HFFc6 (cell line): ENCODE measurements at places on chromosomes 2 and 18. TPM values are rescaled to one million over a fixed set of nuclear protein-coding genes. Genes with fewer than 3 reads are reported as not detected.

DNA sequence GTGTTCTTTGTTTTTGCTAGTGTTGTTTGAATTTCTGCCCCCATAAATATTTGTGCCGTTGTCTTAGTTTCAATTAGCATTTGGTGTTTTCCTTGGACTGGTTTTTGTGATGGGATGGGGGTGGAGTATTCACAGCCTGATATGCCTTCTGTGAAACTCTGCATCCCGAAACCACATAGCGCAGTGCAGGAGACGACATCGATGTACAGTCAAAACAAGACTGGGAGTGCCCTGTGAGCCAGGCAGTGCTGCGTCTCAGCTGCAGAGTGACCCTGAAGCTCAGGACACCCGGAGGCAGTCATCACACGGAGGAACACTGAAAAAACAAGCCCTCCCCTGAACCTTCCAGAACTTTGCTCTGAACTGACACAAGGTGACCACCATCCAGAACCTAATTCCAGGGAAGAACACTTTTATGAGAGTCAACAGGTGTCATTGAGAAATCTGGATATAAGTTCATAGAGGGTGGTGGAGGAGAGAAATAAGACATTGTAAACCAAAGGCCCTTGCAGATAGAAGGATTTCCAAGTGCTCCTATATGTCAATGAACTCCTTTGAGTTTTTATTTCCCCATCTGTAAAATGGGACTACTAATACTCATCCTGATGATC lies 61.2 kb upstream of the CABLES1 start:
- DNase-seq = no peak

- DNase-seq = no peak
Measured at GRCh38 chr2:219045937-219046550, 4.7 kb upstream of the CFAP65 start.

GRCh38 chr2:227177592-227178336 lies 13.3 kb downstream of the COL4A3 start:
- DNase-seq = no peak

CACNB4 gene
- total RNA-seq = 0.04 to 0.29 TPM (median 0.05 TPM) in 3 replicates

DNA sequence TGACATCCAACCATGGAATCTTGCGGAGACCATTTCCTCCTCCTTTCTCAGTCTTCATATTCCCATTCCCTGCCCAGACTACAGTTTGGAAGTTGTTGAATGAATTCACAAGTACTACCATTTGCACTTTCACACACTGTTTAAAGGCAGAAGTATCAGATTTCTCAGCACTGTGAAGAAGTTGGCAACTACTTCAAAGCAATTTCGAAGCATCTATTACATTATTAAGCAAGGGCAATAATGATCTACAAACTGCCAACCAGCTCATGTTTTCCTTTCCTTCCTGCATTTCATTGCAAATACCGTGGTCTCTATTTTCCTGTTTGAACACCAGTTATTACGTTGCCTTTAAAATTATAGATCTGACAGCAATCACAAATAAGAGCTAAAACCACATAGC lies 105.5 kb downstream of the IRS1 start:
- no peak for DNase-seq

GRCh38 chr18:38198956-38199355 lies 633.4 kb upstream of the CELF4 start:
- DNase-seq = no peak

ZNF804A gene
- total RNA-seq = 0.03 TPM in 1 of 2 replicates, not detected in the other

DNA sequence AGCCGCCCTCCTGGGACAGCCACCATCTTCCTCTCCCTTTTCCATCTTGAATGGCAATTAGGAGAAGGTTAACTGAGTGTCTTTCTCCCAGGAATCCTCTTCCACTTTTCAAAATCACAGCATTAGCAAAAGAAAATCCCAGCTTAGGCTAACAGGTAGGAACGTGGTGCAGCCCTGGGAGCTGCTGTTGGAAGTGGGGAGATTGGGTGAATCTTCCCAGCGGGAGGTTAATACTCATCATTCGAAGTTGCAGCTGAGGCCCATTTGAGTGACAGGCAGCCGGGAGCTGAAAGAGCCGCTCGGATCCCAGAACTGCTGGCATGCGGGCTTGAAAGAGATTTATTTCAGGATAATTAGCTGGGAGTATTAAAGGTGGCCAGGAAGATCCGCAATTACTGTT lies 306.0 kb downstream of the BCL11A start:
- no peak for DNase-seq

- DNase-seq = no peak
Measured at GRCh38 chr2:205267323-205267722, 415.0 kb upstream of the NRP2 start.

DCDC2C gene
- total RNA-seq = not detected in 3 replicates

- no peak for DNase-seq
Measured at GRCh38 chr2:20604401-20604911, 46.4 kb downstream of the HS1BP3 start.

GRCh38 chr2:29532436-29532835 lies 388.9 kb downstream of the ALK start:
- DNase-seq = no peak

DNA sequence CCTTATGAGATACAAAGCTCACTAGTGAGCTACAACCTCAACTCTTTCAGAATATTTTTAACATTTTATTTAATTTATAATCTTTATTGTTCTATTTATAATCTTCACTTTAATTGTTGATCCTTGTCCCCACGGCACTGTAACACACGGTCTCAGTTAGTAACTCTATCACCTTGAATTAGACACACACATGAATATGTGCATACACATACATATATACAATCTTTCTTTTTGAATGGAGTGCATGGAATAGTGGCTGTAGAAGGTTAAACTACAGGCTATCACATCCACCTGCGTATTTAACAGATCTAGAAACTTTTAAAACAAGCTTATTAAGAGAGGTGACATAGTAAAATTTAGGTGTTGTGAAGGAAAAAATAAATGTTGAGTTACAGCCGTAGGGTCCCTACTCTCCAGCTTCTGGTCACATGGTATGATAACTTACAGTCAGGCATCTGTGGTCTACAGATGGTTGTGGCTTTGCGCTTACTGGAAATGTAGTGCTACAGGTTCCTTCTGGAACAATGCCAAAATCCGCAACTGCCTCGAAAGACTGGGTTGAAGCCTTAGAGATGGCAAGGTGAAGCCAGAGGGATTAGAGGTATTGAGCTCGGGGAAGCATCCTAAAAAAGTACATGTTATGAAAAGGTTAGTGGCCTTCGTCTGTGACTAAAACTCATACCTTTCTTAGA lies 1324.1 kb upstream of the SLC39A10 start:
- DNase-seq = no peak

IMMT gene
- total RNA-seq = 83.0 to 95.1 TPM (median 89.9 TPM) in 3 replicates

C2orf66 gene
- not detected in 3 replicates for total RNA-seq

DNA sequence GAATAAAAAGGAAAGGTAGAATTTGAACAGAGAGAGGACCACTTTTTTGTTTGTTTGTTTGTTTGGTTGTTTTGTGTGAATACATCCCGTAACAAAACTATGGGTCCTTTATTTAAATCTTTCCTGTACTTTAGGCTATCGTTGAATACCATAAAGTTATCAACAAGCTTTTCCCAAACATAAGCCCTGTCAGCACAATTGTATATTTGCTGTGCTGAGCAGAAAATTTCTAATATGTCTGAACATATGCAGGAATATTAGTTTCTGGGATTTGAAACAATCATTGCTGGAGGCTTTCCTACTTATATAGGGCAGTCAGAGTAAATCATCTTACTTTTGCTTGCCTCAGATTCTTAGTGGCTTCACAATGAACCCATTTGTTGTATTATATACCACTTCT lies 536.4 kb downstream of the CNTNAP5 start:
- no peak for DNase-seq

- DNase-seq = no peak
Measured at GRCh38 chr2:240780023-240780700, 39.9 kb downstream of the KIF1A start.

TXNDC2 gene
- total RNA-seq = 0.14 to 0.15 TPM in 2 of 3 replicates, not detected in the other

DNA sequence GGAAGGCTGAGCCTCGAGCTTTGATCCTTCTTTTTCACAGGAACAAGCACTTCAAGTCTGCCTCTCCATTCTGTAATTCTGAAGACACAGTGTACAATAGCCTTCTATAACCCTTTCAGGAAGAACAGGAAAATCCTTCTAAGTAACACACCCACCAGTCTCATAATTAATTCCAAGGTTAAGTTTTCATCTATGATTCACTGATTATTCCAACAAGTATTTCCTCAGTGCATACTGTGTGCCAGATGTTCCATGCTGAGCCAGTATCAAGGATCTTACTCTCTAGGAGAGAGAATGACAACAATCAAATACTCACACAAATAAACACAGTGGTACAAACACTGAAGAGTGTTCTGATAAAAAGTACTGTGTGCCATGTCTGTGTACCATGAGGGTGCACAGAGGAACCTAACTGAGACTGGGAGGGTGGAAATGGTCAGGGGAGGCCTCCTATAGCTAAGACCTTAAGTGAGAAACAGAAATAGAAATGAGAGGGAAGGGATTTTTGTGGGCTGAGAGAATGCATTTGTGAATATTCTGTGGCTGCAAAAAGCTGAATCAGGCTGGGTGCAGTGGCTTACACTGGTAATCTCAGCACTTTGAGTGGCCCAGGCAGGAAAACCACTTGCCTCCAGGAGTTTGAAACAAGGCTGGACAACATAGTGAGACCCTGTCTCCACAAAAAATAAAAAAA lies 7.3 kb upstream of the MTLN start:
- DNase-seq = peak; percentile 42
